ENCODE measurements at places on chromosomes 1 and 21.

GRCh38 chr1:54615531-54616279 lies 7.6 kb downstream of the FAM151A start:
- no peak for DNase-seq

GRCh38 chr1:34850382-34850781 lies 9.2 kb downstream of the SMIM12 start:
- DNase-seq, result no peak

- no peak for DNase-seq
Measured at GRCh38 chr1:117570988-117571409, 34.8 kb upstream of the TENT5C start.

- no peak for DNase-seq
Measured at GRCh38 chr1:2787163-2787911, 14.2 kb downstream of the TTC34 start.

DNA sequence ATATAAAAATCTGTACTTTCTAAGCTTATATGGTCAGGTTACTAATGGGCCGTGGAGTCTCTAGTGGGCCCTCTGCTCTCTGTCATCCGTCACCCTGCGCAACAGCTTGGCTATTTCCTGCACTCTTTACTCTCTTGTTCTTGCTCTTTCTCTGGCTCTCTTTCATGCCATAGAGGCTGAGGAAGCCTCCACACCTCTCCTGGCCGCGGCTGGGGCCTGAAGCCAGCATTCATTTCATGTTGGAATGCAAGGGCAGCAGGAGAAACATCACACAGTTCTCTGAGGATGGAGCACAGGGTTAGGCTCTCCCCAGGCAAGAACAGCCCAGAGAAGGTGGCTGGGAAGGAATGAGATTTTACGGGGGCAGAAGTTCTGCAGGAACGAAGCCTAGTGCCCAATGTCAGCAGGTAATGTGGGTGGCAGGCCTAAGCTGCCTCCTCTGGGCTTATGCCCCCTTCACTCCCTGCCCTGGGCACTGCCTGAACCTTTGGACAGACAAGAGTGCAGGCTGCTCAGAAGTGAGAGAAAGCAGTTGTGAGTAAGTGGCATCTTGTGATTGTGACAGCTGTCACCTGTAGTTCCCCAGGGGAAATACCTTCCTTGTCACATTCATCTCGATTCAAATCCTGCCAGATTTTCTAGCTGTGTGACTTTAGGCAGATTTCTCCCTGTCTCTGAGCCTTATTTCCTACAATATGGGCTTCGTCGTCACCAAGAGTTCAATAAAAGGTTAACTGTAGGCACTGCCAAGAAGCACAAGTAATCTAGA lies 3.6 kb upstream of the FHAD1 start:
- no peak for DNase-seq

DNA sequence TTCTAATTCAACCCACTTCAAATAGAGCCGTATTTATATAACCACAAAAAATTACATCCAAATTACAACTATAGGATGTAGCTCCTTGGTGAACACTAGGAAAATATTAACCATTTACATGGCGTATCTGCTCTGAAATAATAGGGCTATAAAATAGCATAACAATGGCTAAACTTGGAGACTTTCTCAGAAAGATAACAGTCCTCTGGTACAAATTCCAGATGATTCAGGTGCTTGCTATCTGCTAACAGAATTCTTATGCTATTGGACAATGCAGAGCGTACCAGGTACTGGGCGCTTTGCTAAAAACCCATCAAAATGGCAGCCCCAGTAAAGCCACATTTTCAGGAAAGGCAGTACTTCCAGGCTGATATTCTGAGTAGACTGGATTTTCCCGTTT lies 209.7 kb upstream of the C8B start:
- no peak for DNase-seq

DNA sequence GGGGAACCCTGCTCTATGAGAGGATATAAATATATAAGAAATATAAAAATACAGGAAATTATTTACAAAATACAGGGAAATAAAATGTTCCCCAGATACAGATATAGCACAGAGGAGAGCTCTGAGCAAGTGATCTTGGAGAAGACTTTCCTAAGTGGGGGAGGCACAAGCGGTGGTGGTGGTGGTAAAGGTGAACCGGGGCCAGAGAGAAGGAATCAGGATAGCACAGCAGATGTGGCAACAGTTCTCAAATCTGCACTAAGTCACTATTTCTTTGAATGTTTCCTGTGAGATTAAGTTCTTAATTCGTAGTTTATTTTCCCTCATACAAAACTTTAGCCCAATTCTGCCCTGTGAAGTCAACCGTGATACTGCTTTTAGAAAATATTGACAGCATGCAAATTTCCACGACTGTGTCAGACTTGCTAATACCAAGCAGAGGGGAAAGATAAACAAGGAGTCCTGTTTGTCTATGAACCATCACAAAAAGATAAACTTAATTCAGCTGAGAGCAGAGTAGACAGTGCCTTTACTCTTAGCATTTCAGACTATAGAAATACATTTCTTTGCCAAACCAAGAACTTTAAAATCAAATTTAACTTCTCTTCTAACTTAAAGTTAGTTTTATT lies 237.5 kb upstream of the POGK start:
- DNase-seq, result no peak

DNA sequence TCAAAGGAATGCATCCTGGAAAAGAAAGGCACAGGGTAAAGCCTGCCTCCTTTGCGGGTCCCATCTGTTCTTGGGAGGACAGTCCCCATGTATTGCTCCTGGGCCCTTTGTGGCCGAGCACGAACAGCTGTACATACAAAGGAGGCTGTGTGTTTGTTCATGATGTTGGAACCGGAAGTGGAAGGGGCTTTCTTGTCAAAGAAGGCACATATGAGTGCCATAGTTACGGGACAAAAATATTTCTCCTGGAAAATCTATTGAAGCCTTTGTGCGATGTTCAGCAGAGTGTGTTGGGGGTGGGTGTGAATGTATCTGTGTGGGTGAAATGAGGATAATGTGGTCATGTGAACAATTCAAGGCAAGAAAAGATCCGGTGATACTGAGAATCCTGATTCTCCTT lies 297.6 kb downstream of the DISC1 start:
- no peak for DNase-seq

DNA sequence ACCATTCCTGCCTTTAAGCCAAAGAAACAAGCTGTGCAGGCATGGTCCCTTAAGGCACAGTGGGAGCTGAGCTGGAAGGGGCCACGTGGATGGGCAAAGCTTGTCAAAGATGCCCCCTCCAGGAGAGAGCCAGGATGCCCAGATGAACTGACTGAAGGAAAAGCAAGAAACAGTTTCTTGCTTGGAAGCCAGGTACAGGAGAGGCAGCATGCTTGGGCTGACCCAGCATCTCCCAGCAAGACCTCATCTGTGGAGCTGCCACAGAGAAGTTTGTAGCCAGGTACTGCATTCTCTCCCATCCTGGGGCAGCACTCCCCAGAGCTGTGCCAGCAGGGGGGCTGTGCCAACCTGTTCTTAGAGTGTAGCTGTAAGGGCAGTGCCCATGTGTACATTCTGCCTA lies 1.3 kb upstream of the SLC50A1 start:
- no peak for DNase-seq

DNA sequence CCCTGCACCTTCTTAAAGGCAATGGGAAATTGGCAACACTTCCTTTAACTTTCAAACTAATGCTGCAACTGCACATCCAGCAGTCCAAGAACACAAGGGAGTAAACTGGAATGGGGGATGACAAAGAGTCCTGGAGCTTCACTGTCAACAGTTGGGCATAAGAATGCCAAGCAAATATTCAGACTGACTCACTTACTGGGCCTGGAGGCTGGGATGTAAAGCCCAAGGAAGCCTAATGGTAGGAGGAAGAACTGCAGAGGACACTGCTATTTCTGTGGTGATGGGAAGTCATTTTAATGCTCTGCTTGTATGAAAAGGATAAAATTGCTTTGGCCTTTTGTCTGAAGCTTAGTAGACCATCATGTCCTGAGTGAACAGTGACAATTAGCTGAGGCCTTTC lies 15.7 kb upstream of the DMRTA2 start:
- DNase-seq, result no peak

GRCh38 chr1:62746809-62747138 lies 37.2 kb upstream of the ATG4C start:
- no peak for DNase-seq

GRCh38 chr1:50527249-50527986 lies 104.2 kb upstream of the DMRTA2 start:
- DNase-seq, result no peak

- no peak for DNase-seq
Measured at GRCh38 chr1:23478896-23479665, 4.9 kb downstream of the ASAP3 start.

GRCh38 chr1:37605806-37606474 lies 10.2 kb upstream of the GNL2 start:
- no peak for DNase-seq

DNA sequence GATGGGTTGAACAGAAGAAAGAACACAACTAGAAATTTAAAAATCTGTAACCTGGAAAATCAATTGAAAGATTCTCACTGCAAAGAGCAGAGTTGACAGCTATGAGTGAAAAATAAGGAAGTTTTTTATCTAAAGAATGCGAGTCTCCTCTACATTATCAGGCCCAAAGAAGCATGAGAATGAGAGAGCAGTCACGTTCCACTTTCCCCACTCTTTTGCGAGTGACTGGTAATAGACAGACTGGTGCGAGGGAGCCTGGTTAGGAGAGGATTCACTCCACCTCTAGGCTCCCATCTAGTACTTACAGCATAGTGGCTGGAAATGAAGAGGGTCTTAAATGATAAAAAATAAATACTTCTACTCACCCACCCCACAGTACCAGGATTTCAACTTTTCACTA lies 52.0 kb downstream of the PRDX6 start:
- DNase-seq, result no peak

- no peak for DNase-seq
Measured at GRCh38 chr21:45836268-45836655, 145.3 kb upstream of the COL6A1 start.

DNA sequence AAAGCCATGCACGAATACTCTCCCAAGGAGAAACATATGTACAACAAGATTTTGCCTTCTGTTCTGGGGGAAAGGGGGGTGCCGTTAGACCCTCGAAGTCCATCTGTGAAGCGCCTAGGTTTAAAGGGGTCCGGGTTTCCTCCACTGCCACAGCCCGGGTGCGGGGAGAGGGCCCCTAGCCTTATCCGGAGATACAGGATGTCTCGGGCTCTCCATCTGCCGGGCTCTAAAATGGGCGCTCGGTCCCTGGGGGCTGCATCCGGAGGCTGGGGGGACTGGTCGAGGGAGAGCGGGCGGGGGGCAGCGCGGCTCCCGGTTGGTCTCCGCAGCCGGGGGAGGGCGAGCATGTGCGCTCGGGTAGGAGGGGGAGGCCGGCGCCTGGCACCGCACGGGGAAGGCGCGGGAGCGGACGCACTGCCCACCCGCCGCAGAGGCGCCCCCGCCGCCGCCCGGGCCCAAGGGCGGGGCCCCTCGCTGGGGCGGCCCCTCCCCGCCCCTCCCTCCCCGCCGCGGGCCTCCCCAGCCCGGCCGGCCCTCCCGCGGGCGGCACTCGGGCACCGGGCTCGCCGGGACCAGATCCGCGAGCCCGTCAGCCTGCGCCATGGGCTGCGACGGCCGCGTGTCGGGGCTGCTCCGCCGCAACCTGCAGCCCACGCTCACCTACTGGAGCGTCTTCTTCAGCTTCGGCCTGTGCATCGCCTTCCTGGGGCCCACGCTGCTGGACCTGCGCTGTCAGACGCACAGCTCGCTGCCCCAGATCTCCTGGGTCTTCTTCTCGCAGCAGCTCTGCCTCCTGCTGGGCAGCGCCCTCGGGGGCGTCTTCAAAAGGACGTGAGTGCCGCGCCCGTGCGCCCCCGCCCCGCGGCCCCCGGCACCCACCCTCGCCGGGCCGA lies 63.1 kb downstream of the ELK4 start:
- no peak for DNase-seq

GRCh38 chr1:152621993-152622392 lies 910 bp downstream of the LCE3A start:
- DNase-seq, result no peak

DNA sequence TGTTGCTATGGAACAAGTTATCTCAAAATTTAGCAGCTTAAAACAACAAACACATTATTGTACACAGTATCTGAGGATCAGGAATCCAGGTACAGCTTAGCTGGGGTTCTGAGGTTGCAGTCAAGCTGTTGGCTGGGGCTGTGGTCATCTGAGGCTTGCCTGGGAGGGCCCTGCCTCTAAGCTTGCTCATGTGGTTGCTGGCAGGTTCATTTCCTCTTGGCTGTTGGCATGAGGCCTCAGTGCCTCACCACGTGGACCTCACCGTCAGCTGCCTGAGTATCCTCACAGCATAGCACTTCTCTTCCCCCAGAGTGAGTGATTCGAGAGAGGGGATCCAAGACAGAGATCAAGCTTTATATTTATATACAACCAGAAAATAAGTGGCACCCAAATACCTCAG lies 18.6 kb downstream of the NTPCR start:
- DNase-seq, result no peak

DNA sequence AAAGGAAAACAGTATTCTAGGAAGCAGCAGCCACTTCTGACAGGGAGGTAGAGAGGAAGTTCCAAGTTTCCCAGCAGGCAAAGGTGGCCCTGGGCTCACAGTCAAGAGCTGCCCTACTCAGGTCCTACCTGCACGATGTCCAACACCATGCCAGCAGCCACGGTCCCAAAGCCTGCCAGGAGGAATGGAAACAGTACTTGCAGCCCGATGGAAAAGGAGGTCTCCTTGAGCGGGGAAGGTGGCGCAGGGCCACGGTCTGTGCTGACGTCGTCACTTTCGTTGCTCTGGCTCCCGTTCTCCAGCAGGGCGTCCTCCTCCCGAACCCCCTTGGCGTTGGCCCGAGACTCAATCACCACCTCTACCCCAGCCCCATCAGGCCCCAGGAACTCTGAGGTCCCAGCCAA lies 3.1 kb downstream of the SLC41A1 start:
- no peak for DNase-seq

DNA sequence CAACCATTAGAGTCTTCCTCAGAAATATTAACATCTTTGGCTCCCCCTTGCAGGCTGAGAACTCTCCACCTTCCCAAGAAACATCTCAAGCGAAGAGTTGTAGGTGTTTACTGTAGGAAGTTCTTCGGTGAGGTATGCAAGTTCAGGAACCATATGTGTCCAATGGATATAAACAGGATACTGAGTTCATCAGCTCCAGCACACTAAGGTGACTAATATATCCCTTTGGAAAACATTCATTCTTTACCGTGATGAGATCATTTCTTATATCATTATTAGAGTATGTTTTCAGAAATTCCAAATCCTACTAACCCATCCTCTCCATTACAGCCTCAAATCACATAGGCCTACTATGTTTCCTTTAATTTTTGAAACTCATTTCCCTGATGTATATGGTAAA lies 37.3 kb upstream of the PRMT6 start:
- DNase-seq, result no peak

GRCh38 chr1:197342669-197343068 lies 74.6 kb downstream of the CRB1 start:
- no peak for DNase-seq

DNA sequence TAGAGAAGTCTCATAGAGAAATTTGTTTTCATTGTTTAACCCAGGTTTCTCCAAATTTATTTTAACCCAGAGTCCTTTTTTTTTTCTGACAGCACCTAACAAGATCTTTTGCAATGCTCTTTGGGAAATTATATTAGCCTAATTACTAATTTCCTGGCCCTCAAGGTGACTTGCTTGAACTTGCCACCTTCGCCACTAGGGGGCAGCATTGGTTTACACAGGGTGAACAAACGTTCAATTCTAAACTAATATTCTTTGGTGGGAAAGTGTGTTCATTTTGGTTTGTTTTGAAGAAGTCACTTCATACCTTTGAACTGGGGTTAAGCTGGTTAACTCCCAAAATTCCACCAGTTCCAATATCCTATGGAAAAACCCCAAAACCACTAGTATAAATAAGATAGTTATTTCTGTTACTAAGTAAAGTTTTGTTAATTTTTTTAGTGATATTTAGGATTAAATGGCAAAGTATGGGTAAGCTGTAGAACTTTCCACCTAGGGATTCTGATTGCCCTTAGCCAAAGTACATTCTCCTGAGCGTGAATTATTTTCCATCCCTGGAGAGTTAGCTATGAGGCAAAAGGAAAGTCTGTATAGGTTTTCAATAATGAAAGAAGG lies 13.0 kb downstream of the CCDC190 start:
- peak; percentile 61 for DNase-seq
